ENCODE measurements at places on chromosomes 5 and 9.

DNA sequence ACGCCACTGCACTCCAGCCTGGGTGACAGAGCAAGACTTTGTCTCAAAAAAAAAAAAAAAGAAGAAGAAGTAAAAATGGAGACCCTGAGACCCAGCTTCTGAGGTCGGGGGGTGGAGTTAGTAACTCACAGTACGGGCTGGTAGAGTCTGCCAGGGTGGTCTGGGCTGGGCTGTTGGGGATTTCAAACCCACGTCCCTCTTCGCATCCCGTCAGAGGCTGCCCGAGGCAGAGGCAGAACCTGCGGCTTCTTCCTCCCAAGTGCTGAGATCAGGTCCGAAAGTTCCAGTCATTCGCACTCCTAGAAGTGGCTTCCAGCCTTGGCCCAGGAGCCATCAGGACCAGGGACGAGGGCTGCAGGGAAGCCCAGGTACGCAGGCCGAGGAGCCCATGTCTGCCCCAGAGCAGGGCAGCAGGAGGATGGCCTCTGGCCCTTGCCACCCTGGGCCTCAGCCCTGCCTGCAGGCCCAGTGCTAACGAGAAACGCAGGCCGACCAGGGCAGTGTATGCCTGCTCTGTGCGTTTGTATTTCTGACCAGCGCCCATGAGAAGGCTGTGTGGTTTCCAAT, 9.9 kb upstream of the SLC2A6 start:
- no peak for DNase-seq

GRCh38 chr5:80127116-80127552, 92.0 kb downstream of the THBS4 start:
- no peak for DNase-seq

GRCh38 chr9:124721109-124721906, 49.8 kb downstream of the NR6A1 start:
- DNase-seq, result no peak

DNA sequence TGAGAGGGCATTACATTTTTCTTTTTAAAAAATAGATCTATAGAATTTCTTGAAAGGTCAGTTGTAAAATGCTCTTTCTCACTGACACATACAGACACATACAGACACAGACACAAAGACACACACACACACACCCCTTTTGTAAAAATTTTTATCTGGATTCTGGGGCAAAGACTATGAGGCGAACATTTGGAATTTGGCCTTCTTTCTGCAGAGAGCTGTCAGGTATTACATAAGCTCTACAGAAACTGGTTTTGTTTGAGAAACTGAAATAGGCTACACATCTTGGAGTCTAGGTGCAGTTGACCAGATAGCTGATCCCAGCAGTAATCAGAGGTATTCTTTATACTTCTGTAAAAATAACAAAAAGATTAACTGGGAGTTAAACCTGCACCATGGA, 315.9 kb upstream of the RPS23 start:
- no peak for DNase-seq
